ENCODE measurements at places on chromosomes 3 and 15.

DNA sequence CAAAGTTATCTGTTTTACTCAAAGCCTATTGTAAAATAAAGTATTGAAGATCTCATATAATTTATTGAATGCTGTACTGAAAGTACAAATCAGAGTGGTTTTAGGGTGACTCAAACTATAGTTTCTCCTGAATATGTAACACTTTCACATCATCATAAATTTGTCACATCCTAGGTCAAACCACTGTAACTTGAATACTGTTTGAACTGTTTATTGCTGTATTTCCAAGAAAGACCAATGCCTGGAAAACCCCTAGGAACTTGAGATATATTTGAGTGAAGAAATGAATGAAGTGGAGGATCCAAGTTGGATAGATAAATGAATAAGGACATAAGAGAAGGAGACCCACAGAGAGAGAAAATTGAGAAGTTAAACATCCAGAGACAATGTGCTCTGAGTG is 348.2 kb downstream of the GRM7 start:
- no peak for DNase-seq

DNA sequence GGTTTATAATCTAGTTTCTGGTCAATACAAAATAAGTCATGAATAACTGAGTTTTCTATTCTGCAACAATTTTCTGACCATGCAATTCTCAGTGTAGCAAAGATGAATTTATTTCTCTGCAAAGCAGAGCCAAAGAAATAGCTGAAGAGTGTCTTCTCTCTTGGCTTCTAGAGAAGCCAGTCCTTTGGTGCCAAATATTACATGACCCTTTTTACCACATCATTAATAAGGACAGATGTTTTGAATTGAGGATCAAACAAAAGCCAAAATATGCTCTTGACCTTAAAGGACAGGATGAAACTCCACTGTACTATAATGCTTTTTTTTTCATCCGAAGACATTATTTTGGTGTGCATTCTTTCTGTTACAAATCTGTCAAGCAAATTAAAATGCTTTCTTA is 40.2 kb upstream of the OSTN start:
- no peak for DNase-seq

DNA sequence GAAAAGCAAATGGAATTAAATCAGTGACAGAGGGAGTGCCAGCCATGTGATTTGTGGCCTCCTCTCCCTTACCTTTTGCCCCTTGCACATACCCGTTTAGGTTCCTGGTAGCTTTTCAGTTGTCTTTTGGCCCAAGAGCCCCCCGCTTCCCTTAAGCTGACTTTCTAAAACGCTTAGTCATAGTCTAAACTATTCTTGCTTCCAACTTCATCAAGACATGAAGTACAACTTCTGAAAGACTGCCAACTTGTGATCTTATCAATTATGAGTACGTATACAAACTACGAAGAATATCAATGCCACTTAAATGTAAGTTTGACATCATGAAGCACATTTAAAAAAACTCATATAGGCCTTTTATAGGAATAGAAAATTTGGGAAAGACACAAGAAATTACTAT is 61.9 kb downstream of the EIF3J start:
- DNase-seq = no peak

GRCh38 chr3:197734667-197735318 is 1.9 kb downstream of the RUBCN start:
- DNase-seq = no peak

DNA sequence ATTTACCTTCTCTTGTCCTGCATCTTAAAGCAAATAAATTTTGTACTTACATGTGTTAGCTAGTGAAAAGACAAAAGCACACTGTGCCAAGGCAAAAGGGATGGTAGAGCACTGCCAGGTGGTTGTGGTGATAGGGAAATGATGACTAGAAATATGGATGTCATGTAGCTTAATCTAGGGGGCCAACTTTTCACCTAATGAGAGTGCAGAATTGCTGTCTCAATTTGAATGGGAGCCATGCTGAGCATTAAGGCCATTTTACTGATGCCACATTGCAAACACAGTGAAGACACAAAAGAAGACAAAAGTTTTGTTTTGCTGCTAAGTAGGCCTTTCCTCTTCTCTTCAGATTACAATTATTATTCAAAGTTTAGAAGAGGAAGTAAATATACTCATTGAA is 274.7 kb downstream of the PDCD6IP start:
- no peak for DNase-seq

GRCh38 chr15:25715536-25716413 is 147.4 kb downstream of the ATP10A start:
- DNase-seq = no peak

DNA sequence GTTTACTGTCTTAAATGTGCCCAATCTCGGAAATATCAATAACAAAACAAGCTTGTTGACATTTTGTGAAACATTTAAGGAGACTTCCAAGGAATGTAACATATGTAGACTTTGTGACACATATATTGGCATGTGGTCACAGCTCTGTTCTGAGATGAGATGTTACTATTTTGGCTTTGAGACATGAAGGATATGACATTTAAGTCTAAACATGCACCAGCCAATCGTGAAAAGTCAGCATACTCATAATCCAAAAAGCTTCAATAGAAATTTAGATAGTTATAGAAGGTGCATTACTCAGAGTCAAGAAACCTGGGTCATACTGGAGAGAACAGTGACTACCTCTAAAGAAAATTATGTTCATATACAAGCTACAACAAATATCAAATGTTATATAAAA is 13.4 kb downstream of the COMMD2 start:
- no peak for DNase-seq

GRCh38 chr3:194423317-194423716 is 24.3 kb upstream of the GP5 start:
- no peak for DNase-seq

GRCh38 chr3:71078723-71079525 is 504.6 kb downstream of the FOXP1 start:
- no peak for DNase-seq

GRCh38 chr3:118809696-118810498 is 224.7 kb downstream of the IGSF11 start:
- DNase-seq = no peak

DNA sequence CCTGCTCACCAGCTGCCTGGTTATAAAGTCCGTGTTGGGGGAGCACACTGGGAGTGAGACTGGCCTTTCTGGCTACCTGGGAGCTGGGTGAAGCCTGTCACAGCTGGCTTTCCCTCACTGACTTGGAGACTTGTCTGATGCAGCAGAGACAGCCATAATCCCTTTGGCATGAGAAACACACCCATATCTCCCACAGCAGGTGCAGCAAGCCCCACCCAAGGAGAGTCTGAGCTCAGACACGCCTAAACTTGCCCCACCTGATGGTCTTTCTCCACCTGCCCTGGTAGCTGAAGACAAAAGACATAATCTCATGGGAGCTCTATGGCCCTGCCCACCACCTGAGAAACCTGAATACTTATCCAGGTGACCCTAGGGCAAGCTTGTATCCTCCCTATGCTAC is 54.8 kb downstream of the NMD3 start:
- DNase-seq = no peak

DNA sequence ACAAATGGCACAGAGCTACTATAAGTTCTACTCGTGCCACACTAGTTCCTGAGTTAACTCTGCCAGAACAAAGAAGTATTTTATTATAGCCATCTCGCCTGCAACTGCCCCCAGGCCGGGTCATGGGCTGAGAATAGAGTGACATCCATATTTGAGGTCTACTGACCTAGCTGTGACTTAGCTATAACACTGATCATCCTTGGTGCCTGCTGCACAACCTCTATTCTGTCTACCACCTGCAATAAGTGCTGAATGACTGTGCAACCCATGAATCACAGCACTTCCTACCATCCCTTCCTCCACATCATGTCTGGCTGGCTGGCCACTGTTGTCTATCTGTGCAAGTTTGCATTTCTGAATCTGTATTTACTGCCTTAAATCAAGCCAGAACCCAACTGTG is 506.5 kb upstream of the TBL1XR1 start:
- no peak for DNase-seq

DNA sequence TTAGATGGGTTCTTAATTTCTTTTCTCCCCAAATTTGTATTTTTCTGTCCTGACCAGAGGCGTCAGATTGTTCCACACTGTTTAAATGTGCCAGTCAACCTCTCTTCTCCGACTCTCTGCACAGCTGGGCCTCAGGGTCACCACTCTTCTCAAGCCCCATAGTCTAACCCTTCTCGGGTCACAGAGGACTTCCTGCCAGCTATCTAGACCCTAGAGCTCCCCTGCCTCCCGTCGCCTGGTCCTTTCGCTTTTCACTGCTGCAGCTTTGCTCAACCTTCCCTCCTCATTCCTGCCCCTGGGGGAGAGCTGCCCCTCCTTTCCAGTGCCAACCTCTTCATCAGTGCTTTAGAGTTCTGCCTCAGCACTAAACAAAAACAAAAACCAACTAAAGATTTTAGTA is 151.7 kb downstream of the ATG7 start:
- DNase-seq = no peak

GRCh38 chr15:38197553-38197952 is 55.1 kb upstream of the SPRED1 start:
- no peak for DNase-seq

DNA sequence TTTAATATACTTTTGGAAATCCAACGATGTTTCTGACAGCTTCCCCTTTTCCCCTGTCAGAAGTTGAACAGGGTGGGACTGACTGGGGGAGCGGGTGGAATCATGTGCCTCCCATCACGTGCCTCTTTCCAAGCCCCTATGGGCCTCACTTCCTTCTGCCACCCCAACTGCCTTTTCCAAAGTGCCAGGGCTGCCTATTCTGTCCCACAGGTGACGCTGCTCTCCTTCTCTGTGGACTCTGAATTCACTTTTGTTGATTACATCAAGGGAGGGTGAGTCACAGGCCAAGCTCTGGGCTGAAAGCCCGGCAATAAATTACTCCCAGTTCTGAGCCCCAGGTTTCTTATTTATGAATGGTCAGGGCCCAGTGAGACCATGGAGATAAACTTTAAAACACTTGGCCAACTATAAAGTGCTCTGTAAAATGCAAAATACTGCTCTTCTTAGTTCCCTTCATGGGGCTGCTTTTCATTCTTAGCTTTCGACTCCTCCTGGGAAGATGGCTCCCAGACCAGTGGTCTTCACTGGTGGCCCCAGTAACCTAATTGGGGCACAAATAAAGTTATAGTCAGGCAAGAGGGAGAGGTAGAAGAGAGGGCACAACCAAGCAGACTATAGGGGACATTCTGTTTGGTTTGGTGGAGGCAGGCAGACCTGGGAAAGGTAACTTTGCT is 12.3 kb downstream of the CPNE9 start:
- DNase-seq = no peak

GRCh38 chr15:35822153-35822552 is 276.2 kb upstream of the DPH6 start:
- no peak for DNase-seq

- peak; percentile 37 for DNase-seq
These were observed 68.4 kb upstream of the CHRNB4 start for GRCh38 chr15:78709263-78709882.

DNA sequence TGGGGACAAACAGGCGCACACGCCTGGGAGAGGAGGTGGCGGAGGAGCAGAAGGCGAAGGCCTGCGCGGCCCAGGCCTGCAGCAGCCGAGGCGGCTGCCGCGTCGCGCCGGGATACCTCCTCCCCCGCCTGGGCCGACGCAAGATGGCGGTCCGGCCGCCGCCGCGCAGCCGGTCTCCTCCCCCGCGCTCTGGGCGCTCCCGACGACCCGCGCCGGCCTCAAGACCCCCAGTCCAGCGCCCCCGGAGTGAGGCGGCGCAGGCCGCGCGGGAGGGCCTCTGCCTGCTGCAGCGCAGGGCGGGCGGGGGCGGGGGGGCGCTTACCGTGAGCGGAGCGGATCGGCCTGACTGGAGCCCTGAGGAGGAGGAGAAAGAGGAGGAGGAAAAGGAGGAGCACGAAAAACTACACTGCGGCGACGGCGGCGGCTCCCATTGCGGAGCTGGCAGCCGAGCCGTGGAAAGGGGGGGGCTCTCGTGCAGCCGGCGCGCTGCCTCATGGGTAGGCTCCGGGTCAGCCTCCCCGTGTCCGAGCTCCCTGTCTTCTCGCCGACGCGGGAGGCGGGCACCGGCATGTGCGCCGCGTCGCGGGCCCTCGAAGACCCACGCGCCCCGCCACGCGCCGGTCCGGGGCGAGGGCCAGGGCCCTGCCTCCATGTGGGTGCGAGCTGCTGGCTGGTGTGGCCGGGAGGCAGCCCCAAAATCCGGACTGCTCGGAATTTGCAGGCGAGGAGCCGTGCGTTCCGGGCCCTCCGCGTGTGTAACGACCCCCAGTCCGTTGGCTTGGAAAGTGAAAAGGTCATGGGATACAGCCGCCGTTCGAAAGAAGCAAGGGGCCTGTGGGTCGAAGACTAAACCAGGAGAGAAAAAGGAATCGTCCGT is at the start of gene ZNF280D:
TSS of gene ZNF280D (minus strand) at position 374 of the 877 bp plus-strand sequence. CDS start 26,400 bp downstream, outside the sequence.
- peak; percentile 68 for DNase-seq

DNA sequence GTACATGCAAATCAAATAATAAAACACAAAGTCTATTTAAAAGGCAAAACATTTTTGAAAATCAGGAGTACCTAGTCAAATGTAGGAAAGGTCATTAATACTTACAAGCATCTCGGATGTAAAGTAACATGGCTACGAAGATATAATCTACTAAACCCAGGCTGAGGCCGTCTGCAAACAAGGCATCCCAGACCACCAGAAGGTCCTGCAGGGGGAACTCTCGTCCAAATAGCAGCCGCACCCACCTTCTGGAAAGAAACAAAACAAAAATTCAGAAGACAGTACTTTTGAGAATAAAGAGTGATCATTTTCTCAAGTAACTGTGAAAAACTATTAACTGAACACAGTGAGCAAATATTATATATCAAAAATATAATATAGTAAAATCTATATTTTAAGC is 423.1 kb downstream of the PLCL2 start:
- DNase-seq = no peak

GRCh38 chr15:58535337-58535736 is 103.5 kb downstream of the LIPC start:
- no peak for DNase-seq

- no peak for DNase-seq
These were observed 22.4 kb downstream of the PAQR5 start for GRCh38 chr15:69320977-69321554.

DNA sequence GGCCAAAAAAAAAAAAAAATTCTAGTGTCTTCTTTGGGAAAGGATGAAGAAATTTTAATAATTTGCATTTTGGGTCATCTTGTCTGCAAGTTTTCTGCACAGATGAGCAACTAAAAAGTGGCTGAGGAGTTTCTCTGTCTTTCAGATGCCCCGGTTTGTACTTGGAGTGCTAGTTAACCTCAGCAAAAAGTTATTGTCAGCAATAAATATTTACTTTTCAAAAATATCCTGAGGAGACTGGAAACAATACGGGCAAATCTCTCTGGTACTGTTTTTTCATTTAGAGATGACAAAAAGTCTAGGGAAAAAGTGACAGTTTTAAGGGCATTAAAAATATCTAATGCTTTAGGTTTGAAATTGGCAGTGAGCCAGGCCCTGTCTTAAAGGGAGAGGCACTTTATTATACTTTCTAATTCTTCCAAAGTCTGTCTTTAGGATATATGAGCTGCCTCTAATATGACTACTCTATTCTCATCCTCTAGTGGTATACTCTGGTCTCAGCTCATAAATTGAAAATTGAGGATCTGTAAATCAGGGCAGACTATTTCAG is 436.0 kb upstream of the NR2F2 start:
- no peak for DNase-seq

- no peak for DNase-seq
These were observed 1.5 kb downstream of the RPN1 start for GRCh38 chr3:128648940-128649663.

Data from T-helper 17 cell (primary cell).